Ascending aorta (tissue), 2 donors: ENCODE measurements at places on chromosomes 7 and 10. TPM values are rescaled to one million over a fixed set of nuclear protein-coding genes. Genes with fewer than 3 reads are reported as not detected.

ANXA8 gene
- total RNA-seq = not detected

AMZ1 gene
- total RNA-seq = not detected

- no peak for DNase-seq
- H3K27ac ChIP-seq = no peak overlapping the region
- H3K36me3 ChIP-seq = no peaks in the 10 kb centered on the region
- no peaks in the 10 kb centered on the region for H3K27me3 ChIP-seq
- H3K4me3 ChIP-seq = no peak overlapping the region
Measured at GRCh38 chr10:114607358-114607998, 50.6 kb downstream of the ABLIM1 start.

DNA sequence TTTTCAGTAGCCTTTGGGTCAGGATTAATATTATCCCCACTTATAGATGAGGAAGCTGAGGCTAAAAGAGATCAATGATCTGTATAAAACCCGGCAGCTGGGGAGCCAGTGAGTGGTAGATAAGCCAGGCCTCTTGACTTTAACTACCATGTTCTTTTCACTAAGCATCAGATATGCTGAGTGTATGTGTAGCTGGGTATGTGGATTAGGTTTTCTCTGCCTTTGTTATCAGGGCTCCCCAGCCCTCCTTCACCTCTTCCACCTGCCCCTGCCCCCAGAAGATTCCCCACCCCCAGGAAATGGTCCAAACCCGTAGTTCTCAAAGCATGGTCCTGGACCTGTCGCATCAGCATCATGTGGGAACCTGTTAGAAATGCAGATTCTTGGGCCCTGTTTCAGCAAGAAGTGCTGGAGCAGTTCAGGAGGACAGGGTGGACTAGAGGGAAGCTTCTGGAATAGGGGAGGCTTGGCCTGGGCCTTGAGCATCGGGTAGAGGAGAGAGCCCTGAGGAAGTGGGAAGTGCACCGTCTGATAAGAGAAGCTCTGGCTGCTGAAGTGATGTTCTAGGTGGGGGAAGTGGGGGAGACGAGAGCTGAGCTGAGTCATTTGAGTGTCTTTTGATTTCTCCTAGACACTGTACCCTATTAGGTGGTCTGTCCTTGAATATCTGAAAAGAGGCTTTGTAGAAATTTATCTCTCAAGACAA lies 101.3 kb downstream of the HIF1AN start:
- no peak overlapping the region for H3K4me3 ChIP-seq
- H3K36me3 ChIP-seq = no peaks in the 10 kb centered on the region
- no peak overlapping the region for H3K27ac ChIP-seq
- no peak for DNase-seq
- H3K4me1 ChIP-seq = no peaks in the 10 kb centered on the region
- no peaks in the 10 kb centered on the region for H3K27me3 ChIP-seq

- no peaks in the 10 kb centered on the region for H3K4me1 ChIP-seq
- no peaks in the 10 kb centered on the region for H3K36me3 ChIP-seq
- no peak for DNase-seq
- no peak overlapping the region for H3K4me3 ChIP-seq
Measured at GRCh38 chr10:7480742-7481367, 70.0 kb upstream of the SFMBT2 start.
